Activated T-cell treated with anti-CD3 and anti-CD28 coated beads for 24 hours (primary cell): ENCODE measurements at places on chromosomes 16 and 17.
A peak's percentile ranks its signal among the peaks of the same experiment; 100 is the strongest.

DNA sequence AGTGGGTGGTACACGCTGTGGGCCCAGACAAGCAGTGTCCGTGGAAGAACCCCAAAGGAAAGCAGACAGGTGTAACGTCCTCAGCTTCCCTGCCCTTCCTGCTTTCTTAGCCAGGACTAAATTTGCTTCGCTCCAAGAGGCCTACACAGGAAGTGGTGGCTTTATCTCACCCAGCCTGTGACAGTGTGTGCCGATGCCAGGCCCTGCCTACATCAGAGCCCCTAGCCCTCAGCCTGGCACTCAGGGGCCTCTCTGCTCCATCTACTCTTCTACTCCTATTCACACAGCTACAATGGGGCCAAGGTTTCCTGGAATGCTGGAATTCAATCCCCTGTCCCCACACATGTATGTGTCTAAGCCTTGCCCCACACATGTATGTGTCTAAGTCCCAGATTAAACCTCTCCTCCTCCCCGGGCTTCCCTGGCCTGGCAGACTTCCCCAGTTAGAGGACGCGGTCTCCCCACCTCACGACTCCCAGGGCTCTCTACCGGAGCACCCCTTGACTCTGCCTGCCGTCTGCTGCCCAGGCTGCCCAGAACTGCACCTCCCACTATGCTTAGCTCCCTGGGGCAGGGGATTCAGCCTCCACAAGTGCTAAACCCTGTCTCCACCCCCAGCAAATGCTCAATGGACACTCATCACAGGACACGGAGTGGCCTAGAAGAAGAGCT, 8.2 kb downstream of the PGAP3 start:
- DNase-seq, result peak; percentile 25

- peak; percentile 41 for DNase-seq
Measured at GRCh38 chr17:17836818-17837379, at the start of gene SREBF1. TSS of gene SREBF1 (minus strand) at chr17:17836986. CDS start at chr17:17836817, 169 bp downstream.

GRCh38 chr16:4306470-4307214, 9.2 kb upstream of the GLIS2 start:
- DNase-seq, result no peak

DNA sequence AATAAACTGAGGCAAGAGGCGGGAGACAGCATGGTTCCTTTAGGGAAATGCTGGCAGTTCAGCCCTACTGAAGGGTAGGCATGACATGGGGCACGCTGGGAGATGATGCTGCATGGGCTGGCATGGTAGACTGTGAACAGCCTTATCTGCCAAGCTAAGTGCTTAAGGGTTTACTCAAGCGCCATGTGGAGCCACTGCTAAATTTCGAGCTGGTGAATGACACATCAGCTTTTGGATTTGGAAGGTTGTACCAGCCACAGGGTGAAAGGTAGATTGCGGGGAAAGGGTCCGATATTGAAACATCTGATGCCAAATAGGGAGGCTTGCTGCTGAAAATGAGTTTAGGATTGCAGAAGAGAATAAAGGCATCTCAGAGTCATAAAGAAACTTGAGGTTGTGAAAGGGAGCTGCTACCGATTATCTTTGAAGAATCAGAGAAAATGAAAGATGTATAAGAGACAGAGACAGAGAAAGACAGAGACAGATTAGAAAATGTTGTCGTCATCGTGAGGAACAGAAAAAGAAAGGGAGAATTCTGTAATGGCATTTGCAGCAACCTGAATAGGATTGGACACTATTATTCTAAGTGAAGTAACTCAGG, 16.3 kb downstream of the PIK3R5 start:
- DNase-seq, result no peak

- no peak for DNase-seq
Measured at GRCh38 chr16:10822702-10823101, 4.1 kb upstream of the TVP23A start.

DNA sequence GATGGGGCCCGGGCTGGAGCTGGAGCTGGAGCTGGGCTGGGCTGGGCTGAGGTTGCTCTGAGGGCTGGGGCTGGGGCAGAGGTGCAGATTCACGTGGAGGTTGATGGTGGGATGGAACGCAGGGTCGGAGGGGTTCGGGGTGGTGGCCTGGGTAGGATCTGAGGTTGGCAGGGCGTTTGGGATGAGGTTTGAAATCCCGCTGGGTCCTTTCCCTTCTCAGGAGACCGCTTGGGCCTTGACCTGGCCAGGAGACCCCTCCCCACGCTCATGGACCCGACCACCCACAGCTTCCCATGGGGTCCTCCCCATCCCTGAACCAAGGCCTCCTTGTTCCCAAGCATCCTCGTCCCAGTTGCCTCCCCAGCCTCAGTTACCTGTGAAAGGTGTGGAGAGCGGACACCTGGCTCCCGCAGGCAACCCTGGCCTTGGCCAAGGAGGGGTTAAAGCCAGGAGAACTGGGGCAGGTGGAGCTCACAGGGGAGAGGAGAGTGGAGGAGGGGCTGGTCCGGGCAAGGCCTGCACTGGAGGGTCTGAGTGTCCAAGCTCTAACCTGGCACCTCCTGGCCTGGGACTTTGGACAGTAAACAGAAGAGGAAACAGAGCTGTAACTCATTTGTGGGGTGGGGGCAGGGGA, at the start of gene ASGR2:
Gene ASGR2, minus strand, starts transcription at position 582 of the 634 bp plus-strand sequence. CDS start 582 bp downstream, outside the sequence.
- DNase-seq, result no peak
